GDM1 (cell line): ENCODE measurements at places on chromosomes 7 and 10.

- DNase-seq = no peak
These were observed 20.9 kb upstream of the GOLGA7B start for GRCh38 chr10:97828721-97829120.

GRCh38 chr7:111029574-111030251 is 61.2 kb upstream of the LRRN3 start:
- no peak for DNase-seq

DNA sequence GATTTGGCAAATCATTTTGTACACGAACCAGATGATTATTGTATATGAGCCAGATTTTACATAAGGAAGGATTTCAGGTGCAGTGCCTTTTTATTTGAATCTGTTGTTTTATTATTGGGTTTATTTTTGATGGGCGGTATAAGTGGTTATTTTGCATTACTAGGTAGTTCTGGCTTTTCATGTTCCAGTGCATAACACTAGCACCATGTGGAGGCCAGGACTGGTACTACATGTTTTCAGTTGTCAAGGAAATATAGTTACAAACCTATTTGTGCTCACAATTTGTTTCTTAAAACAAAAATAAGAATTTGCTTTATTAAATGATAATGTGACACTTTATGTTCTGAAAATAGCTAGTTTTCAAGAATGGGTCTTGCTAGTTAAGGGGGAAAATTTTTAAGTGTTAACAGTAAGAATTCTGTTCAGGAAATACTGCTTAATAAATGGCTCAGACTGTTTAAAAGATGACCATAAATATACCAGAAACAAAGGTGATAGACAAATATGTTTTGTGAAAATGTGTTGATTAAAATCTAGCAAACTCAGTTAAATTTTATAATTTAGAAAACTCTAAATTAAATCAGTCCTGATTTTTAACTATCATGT is 7.1 kb upstream of the SEMA3E start:
- no peak for DNase-seq

- DNase-seq = no peak
These were observed 24.4 kb downstream of the AKR1E2 start for GRCh38 chr10:4850397-4850796.

DNA sequence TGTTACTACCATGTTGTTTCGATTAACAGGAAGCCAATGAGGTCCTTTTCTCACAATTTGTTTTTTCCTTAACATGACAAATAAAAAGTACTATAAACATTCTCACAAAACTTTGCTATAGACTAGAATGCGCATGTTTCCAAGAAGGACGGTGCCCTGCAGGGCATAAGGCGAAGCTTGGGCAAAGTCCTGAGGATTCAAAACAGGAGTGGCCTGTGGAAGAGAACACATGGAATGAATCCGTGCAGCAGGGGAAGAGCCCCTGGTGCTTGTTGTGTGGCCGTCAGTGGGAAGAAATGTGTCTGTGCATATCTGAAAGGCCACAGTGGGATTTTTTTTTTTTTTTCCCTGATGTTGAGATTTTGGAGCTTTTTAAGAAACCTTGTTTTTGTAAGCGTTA is 67.6 kb downstream of the ITGA8 start:
- no peak for DNase-seq

DNA sequence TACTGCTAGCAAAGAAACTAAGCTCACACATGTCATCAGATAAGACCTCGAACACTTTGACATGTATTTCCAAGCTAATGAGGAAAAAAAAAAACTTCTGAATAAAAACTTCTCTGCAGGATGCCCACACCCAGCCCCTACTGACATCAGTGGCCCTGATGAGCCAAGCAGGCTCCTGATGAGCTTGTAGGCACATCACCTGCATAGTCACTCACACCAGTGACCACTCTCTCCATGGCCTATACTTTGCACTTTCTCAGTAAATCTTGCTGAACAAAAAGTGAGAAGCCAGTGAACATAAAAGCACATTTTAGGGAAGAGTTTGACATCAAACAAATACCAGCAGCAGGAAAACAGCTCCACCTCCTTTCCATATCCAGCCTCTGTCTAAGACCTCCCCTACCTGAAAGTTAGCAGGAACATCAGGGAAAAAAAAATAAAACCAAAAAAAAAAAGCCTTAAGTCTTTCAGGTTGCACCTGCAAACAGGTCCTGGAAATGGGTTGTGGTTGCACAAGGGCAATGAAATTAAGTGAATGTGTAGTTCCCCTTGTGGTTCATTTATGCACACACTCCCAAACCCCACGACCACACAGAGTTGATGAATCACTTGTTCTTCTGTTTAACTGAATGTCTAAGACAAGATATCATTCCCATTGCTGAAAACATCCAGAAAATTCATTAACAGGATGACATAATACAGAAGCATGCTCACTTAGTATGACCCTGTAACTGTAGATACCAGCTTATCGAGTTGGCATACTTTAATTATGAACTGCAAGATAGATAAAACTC is 205.2 kb upstream of the PDE1C start:
- DNase-seq = no peak

DNA sequence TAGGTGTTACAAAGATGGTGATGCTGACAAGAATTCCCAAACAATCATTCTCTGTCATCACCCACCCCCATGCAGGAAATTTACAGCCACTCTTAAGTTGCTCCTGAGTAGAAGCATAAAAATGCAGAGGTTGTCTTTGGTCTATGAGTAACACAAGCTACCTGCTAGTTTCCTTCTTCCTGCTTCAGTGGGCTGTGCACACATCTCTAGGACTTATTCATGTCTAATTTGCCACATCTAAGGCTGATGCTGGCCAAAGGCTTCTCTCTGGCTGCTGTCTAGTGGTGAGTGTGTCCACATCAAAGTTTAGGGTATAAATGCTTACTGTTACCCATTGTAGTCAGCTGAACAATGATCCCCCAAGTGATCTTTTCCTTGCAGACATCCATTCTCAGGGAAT is 662.5 kb downstream of the TYW1 start:
- DNase-seq = no peak

GRCh38 chr10:59536167-59537014 is 173.3 kb downstream of the SLC16A9 start:
- no peak for DNase-seq
